Hepatic stellate cell (primary cell): ENCODE measurements at places on chromosomes 5 and 9.

DNA sequence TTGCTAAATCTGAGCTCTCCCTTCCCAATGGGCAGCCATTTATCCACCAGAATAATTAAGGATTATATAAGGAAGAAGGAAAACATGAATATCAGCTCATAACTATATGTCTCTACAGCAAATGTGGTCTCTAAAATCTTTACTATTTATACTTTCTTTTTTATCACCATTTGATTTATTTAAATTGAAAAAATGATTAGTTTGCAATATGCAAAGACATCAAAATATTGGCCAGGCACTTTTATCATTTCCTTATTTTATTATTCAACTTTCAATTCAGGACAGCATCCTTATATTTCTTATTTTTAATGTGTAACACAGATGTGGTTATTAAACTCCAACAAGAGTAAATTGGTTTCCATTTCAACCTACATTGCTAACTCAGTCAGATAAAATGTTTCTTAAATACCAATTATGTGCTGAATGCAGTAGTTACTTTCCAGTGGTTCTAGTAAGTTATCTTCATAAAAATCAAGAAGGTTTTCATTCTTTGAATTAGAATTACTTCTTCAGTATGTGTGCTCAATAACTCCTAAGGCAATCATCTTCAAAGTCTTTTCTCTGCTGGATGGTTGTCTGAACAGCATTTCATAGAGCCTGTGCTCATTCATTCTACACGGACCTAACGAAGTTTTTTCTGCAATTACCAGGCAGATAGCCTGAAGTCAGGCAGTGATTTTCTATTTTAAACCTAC is 1148.0 kb downstream of the CDH12 start:
- no peak for DNase-seq

DNA sequence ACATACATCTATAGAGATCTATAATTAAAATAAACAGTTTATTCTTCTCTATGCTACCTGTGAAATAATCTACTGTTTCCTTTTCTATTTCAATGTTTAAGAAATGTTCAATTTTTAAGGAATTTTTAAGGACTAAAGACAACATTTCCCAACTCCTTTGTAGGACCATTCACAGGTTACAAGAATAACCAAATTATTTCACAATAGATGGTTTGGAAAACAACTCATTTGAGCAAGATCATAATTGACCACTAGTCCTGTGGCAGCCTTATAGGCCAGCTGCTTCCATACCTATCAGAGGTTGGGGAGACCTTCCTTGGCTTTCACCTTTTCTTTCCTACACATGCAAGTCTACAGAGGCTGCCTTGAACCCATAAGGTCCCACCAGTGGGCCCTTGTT is 193.7 kb downstream of the TTC39B start:
- DNase-seq = no peak

DNA sequence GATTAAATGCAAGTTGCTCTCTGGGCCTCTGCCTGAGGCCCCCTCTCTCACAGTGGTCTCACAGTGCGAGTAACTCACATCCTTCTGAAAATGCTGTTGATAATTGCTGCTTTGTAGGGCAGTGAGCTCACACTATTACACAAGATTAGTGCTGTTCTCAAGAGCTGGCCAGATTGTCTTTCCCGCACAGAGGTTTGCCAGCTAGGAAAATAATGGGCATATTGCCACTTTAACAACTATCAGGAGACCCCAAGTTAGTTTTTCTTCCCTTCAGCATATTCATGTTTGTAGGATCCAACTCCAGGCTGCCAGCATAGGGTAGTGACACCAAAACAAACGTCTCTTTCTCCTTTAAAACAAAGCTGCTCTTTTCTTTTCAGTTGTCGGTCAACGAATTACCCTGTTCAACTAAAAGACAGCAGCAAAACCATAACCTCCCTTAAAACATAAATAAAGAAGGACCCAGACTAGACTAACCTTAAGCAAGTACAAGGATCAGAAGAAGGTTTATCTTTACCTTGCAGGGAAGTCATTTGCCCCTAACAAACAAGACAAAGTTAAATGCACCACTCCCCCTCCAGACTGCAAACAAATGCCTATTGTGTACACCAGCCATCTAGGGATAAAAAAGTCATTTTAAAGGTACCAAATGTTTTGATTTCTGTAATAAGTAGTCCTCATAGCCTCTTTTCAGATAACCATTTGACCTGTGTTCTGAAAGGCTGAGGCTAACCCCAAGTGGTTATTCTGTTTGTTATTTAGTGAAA is 91.4 kb downstream of the VCAN start:
- DNase-seq = no peak

GRCh38 chr5:38831909-38832308 is 13.9 kb upstream of the OSMR start:
- no peak for DNase-seq

- no peak for DNase-seq
Observed at GRCh38 chr9:80485420-80486250, 913.9 kb downstream of the TLE4 start.

DNA sequence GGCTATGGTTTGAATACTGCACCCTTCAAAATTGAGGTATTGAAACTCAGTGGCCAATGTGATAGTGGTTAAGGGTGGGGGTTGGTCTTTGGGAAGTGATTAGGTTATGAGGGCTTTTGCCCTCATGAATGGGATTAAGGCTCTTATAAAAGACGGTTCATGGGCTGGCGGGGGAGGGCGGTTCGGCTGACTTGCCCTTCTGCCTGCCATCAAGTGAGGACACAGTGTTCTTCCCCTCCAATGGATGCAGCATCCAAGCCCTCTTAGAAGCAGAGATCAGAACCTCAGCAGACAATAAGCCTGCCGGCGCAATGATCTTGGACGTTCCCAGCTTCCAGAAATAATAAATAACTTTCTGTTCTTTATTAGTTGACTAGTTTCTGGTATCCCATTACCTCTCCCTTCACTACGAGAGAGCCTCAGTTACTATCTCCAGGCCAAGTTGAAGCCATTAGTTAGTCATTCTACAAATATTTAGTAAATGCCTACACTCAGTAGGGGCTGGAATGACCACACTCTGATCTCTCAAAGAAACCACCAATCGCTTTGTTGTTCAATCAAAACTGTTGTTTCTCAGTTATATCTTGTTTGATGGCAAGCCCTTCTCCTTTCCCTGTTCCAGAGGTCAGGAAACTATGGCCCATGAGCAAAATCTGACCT is 219.3 kb downstream of the TSSK1B start:
- no peak for DNase-seq

- DNase-seq = no peak
Observed at GRCh38 chr5:89095341-89095740, 212.4 kb upstream of the MEF2C start.

DNA sequence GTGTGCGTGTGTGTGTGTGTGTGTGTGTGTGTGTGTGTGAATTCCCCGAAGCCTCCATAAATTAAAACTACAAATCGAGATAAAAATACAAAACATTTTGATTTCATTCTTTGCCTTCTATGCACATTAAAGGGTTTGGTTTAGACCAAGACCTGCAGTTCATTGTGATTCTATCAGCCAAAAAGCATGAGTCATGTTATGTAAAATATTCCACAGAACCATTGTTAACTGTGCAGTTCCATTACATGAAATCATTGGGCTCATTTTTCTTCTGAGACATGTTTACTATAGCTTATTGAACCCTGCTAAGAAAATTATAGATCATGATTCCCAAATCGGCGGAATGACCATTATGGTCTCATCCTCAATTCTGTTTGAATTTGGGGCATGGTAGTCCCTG is 11.7 kb downstream of the CAVIN4 start:
- no peak for DNase-seq

- peak; percentile 37 for DNase-seq
Observed at GRCh38 chr5:103849934-103850333, 287.3 kb upstream of the NUDT12 start.

DNA sequence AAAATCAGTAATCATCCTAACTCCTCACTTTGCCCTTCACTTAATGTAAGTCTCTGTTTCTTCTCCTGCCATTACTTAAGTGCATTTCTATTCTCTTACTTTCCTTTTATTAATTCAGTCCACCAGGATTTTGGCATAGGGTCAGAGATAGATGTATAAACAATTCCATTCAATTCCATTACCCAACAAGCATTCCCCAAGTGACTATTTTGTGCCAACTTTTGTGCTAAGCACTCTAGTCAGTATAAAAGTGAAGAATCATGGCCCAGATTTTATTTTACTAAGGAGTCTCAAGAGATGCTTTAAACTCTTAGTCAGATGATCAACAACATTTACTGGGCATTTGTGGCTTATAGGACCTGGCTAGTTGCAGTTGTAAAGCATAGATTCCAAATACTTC is 159.3 kb downstream of the DMAC1 start:
- DNase-seq = no peak

GRCh38 chr5:23482642-23483041 is 24.8 kb upstream of the PRDM9 start:
- no peak for DNase-seq

DNA sequence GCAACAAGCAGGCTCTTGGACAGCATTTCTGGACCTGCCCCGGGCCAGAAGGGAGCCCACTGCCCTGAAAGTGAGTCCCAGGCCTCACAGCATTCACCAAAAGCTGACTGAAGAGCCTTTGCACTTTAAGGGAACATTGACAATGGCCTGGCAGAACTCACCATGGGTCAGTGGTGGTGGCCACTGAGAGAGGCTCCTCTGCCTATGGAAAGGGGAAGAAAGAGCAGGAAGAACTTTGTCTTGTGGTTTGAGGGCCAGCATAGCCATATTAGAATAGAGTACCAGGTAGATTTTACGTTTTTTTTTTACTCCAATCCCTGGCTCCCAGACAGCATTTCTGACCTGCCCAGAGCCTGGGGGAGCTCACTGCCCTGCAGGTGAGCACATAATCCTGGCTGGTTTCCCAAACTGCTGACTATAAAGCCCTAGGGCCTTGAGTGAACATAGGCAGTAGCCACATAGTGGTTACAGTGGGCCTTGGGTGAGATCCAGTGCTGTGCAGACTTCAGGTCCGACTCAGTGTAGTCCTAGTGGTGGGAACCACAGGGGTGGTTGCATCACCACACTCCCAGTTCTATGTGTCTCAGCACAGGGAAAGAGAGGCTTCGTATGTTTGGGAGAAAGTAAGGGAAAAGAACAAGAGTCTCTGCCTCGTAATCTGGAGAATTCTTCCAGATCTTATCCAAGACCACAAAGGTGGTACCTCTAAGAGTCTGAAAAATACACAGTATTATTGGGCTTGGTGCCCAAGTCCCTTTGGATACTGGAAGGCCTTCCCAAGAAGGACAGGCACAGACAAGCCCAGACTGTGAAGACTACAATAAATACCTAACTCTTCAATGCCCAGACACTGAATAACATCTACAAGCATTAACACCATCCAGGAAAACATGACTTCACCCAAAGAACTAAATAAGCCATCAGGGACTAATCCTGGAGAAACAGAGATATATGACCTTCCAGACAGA is 89.5 kb downstream of the TSSK1B start:
- no peak for DNase-seq

DNA sequence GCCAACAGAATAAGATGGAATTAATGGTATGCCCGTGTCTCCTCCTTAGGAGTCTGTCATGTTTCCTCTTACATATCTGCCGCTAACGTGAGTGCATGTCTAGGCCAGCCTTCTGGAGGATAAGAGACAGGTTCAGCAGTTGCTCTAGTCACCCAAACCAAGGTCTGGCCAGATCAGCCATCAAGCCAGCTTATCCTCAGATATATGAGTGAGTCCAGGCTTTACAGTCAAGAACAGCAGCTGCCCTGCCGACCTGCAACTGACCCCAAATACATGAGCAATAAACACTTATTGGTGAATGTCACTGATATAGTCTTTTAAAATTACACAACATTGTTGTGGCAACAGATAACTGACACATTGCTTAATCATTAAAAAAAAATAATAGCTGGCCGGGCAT is 123.5 kb downstream of the TSSK1B start:
- DNase-seq = no peak

GRCh38 chr5:140677947-140678346 is 4.6 kb upstream of the DND1 start:
- DNase-seq = no peak

DNA sequence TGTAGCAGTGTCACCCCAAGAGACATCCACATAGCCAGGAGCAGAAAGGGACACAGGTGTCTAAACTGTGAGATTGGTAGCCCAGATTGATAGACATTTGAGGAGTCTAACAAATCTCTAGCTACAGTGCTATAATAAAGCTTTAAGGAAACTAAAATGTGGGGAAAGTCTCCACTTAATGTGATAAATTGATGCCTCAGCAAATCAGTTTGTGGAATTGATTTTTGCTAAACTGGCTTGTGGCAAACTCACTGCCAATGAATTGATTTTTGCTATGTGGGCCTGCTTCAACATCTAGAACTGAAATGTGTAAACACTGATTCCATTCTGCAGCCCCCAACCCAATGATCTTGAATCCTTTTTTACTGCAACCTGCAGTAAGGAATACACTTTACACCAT is 16.8 kb upstream of the MAP3K1 start:
- no peak for DNase-seq

- no peak for DNase-seq
Observed at GRCh38 chr5:132114150-132115121, 40.8 kb downstream of the CSF2 start.

- no peak for DNase-seq
Observed at GRCh38 chr5:122501089-122501435, 189.0 kb downstream of the SNCAIP start.

DNA sequence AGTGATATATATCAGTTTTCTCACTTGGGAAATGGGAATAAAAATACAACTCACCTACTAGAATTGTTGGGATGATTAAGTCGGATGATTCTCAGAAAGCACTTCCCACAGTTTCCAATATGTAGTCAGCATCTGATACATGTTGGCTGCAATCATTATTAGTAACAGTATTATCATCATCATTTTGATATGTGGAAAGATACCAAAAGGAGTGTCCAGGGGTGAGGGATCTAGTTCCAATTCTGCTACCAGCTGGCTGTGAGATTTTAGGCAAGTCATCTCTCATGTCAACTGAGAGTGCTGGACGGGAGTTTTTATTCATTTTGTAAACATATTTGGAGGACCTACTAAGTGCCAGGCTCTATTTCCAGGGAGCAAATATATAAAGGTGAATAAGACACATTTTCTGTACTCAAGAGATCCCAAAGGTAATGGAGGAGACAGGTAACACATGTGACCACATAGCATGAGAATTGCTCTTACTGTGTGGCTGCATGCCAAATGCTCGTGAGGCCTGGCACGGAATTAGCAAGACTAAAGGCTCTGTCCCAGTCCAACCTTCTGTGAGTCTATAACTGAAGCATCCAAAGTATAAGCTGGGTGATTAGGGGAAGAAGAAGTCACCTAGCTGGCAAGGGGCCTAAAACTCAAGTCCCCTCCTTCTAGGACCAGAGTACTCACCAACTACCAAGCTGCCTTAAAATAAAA is 83.0 kb downstream of the GRIA1 start:
- DNase-seq = no peak

DNA sequence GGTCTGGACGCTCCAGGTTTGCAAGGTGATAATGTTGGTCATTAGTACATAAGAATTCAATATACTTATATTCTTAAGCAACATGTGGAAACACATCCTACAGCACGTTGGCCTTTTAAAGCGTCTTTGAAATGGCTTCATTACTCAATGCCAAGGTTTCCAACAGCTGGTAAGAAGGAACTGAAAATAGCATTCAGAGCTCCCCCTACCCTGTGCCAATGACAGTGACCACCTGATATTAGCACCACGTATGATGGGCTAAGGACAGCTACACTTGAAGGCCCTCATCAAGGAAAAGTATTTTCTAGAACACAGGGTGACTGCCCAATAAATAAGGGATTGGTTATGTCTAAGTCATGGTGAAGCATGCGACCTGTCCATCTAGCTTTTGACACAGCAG is 9.9 kb downstream of the ZNF622 start:
- no peak for DNase-seq
